ENCODE measurements at places on chromosomes 6 and 20.

DNA sequence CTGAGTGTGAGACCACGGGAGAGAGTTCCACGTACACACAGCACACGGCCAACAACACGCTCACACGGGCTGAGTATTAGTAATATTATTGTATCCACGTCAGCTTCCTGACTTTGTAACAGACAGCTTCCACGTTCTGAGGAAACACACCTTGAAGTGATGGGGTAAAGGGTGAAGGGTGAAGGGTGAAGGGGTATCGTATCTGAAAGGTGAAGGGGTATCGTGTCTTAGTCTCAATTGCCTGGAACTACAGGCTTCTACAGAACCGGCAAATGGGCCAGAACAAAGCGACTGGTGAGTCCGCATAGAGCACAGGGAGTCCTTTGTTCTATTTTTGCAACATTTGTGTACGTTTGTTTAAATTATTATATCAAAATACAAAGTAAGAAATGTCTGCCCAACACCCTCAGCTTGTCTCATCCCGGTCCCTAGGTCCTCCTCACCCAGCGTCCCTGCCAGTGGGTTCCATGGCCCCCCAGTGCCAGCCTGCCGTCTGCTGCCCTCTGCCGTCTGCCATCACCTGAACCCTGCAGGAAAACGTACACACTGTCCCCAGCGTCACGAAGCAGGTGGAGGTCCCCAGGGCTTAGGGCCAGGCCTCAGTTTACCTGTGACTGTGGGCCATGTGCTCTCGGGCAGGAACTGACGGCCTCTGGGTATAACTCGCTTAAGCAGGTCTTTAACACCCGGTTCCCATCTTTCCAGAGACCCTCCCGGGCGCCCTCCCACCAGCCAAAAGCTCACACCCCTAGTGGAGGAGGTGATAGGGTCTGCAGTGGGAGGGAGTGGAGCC lies 4.4 kb upstream of the HELZ2 start:
- no peak for DNase-seq

- DNase-seq: no peak
Measured at GRCh38 chr6:98452685-98453084, 381.7 kb upstream of the POU3F2 start.

GRCh38 chr20:63886054-63886419 lies 8.9 kb upstream of the DNAJC5 start:
- no peak for DNase-seq

DNA sequence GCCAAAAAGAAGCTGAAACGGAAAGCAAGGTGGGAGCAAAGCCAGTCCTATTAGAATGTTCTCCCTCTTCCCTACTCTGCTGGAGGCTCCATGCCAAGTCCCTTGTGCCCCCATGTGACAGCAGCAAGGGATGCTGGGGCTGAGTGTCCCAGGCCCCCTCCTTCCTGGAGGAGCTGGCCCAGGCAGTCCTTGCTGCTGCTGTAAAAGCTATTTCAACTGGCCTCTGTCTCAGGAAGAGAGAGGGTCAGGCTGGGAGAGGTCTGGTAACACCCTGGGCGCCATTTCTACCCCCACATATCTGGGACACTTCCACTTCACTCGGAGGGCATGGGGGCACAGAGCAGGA lies 25.0 kb downstream of the TTBK1 start:
- no peak for DNase-seq

DNA sequence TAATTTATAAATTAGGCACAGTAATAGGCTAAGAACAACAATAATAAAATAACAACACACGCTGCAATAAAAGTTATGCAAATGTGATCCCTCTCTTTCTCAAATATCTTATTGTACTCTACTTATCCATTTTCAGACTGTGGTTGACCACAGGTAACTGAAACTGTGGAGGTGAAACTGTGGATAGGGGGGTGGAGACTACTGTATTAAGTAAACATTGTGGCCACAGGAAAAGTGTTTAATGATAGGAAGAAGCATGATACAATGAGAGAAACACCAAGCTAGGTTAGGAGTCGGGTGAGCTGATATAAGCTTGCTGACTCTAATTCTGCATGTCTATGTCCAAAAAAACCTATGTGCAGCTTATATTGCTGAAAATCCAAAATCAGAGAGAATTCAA lies 23.0 kb downstream of the NHLRC1 start:
- DNase-seq: no peak

GRCh38 chr20:50504231-50504823 lies 5.9 kb upstream of the PTPN1 start:
- DNase-seq: no peak

DNA sequence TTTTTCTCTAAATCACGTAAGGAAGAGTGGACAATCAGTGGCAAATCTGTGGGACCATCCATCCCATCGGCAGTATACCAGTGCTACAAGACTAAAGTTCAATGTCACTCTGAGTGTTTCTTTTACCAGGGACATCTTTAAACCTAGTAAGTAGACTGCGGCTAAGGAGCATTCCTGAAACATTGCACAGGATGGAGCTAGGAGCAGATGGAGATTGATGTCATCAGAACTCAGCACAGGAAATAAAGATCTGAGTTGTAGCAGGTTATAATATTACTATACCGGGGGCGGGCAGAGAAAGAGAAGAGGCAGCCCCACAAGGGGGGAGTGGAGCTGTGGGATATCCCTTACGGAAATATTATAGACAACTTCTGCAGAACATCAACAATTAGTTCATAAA lies 162.1 kb downstream of the MTFR2 start:
- DNase-seq: no peak

DNA sequence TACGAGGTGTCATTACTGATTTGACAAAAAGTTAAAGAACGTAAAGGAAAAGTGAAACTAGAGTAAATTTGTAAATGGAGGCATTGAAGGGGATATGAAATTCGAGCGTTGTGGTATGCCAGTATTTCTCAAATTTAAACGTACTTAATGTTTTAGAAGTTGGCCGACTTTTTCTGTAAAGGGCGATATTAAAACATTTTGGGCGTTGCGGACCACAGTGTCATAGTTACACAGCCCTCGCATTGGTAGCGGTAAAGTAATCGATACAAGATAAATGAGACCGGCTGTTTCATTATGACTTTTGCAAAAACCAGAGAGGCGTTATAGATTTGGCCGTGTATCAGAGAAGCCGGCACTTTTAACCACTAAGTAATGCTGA lies 39.6 kb downstream of the OR2B2 start:
- DNase-seq: no peak

GRCh38 chr6:170225852-170226417 lies 64.9 kb downstream of the DLL1 start:
- no peak for DNase-seq

GRCh38 chr6:143064951-143065683 lies 4.4 kb downstream of the AIG1 start:
- DNase-seq: no peak

- DNase-seq: no peak
Measured at GRCh38 chr20:51380401-51381385, 161.8 kb downstream of the NFATC2 start.

DNA sequence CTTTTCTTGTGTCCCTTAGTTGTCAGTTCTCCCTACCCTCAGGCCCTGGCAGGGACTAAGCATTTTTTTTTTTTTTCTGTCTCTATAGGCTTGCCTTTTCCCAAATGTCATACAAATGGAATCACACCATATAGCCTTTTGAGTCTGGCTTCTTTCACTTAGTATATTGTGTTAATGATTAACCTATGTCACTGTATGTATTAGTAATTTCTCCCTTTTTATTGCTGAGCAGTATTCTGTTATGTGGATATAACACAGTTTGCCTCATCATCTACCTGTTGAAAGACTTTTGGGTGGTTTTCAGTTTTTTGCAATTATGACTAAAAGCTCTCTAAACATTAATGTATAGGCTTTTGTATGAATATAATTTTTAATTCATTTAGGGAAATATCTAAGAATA lies 16.0 kb upstream of the FBXO30 start:
- DNase-seq: no peak
